ENCODE measurements at places on chromosomes 11 and 22.

GRCh38 chr11:134024420-134025081 is 44.3 kb upstream of the JAM3 start:
- DNase-seq = no peak

DNA sequence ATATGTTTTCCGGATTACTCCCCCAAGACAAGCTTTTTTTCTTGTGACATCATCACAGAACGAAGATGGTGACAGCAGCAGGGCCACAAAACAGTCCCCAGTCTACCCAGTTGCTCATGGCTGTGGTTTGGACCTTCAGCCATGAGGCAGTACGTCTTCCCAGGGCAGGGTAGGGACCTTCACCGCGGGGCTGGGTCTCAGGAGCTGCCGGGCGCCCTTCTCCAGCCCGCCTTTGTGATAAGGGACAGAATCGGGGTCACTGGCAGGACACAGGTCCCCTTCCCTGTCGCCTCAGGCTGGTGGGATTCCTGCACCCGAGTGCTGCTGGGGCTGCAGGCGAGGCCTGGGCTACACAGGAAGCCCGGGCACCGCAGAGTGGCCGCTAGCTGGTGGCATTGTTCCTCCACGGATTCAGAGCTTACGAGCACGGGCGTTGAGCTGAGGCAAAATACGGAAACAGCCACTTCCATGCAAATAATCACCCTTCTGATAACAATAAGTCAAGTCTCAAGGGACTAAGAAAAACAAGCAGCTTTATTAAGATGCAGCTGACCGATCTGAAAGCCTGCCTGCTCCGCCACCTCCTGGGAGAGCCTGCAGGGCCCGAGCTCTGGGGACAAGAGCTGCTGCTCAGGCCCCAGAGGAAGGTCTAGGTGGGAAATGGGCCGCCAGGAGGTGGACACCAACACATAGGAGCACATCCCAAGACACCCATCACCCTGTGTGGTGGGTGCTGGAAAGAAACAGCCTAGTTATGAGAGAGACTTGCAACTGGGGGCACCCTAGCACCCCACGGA is 12.3 kb downstream of the TBX1 start:
- no peak for DNase-seq

- DNase-seq = peak; percentile 41
Measured at GRCh38 chr11:33753304-33753967, 17.2 kb upstream of the CD59 start.

GRCh38 chr11:69746752-69747742 is 28.1 kb downstream of the FGF4 start:
- DNase-seq = no peak

DNA sequence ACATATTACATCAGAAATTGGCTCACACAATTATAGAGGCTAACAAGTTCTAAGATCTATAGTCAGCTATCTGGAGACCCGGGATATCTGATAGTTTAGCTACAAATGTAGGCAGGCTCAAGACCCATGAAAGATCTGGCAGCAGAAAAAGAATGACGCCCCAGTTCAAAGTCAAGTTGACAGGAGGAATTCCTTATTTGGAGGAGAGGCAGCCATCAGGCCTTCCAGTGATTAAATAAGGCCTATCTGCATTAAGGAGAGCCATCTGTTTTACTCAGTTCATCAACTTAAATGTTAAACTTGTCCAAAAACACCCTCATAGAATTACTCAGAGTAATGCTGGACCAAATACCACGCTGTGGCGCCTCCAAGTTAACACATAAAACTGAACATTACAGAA is 1402.6 kb downstream of the FAM181B start:
- DNase-seq = no peak

DNA sequence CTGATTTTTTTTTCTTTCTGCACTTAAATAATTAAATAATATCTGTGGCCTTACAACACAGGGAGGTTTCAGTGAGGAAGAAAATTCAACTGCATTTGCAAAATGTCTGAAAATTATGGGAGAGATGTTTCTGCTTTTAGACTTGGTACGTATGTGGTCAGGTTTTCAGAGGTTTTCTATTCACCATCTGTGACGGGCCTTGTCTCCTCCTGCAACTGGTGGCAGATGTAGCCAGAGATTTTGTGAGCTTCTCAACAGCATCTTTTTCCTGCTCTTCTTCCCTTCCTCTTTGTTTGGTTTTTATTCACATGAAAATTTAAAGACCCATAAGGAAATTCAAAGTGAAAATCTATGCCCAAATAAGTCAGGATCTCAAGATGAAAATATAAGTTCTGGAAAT is 38.3 kb downstream of the ZBTB16 start:
- no peak for DNase-seq

DNA sequence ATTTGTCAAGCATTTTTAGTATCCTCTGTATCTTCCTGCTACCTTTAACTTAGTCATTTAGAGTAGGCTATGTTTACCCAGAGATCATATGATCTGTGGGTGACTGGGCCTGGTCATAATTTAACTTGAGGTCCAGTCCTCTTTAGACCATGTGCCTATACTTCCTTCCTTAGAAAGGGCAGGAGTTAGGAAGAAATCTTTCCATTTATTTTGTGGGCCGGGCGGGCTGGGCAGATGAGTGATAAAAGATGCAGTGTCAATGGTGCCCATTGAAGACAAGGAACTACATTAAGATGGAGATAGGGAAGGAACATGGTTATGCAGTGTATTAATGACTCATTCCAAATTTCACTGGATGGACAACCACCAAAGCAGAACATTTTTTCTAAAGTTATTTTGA is 30.9 kb upstream of the PDE3B start:
- DNase-seq = no peak

DNA sequence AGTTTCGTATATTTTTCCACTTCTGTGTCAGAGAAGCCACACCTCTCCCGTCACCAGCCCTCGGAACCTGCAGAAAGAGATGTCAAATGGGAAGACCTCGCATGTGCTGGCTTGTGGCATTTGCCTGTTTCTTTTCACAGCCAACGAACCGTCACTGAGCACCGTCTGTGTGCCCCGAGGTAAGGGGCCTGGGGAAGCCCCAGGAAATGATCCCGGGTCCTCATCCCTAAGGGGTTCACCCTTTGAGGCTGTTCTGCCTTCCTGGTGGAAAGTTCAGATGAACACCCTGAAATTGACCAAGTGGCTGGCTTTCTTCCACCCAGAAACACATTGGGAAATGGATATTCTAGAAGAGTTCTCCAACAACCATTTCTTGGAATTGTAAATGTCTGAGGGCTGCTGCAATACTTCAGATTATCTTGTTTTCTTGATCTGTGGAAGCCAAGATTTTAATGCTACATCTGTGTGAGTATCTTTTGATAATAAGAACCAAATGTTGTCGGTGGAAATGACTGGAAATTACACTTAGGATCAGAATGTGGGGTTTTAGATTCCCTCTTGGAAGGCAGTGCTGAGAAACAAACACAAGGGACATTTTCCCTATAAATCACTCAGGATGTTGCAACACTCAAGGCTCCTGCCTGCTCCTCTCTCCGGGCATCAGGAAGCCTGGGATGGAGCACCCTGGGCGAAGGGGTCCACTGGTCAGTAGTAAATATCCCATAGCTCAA is 37.6 kb downstream of the RIBC2 start:
- DNase-seq = peak; percentile 98

DNA sequence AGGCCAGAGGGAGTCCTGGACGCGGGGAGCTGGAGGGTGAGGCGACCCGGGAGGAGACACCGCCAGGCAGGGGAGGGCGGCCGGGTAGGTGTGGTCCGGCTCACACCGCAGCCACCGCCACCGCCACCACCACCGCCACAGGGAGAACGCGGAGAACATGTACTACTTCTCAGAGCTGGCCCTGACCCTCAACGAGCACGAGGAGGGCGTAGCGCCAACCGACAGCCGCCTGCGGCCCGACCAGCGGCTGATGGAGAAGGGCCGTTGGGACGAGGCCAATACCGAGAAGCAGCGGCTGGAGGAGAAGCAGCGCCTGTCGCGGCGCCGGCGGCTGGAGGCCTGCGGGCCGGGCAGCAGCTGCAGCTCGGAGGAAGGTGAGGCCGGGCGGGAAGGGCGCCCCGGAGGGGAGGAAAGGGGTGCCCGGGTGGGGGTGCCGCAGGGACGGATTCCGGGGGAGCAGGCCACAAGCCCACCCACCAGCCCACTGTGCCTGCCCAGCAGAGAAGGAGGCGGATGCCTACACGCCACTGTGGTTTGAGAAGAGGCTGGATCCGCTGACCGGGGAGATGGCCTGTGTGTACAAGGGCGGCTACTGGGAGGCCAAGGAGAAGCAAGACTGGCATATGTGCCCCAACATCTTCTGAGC is 62.8 kb downstream of the MORC2 start:
- no peak for DNase-seq

DNA sequence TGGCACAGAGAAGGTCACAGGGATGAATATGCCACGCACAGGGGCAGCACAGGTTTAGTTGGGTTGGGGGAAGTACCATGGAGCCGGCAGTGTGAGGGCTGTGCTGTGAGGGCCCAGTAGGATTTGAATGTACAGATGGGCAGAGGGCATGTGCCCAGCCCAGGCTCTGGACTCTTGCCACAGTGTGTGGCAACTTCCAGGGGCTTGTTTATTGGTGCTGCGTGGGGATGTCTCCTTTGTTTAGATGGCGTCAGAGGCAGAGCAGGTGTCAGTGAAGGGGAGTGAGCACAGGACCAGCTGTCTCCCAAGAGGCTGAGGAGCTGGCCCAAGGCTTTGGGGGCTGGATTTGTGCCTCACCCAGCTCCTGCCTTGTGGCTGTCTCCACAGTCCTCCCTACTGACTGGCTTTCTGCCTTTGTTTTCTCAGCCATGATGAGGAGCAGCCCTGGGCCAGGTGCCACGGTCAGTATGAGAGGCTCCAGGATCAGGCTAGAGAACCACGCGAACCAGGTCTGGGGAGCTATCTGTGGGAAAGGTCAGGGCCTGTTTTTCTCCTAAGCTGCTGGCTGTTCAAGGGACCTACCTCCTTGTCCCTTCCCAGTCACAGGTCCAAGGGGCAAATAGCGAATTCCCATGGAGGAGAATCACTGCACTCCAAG is 21.9 kb downstream of the SUN2 start:
- peak; percentile 73 for DNase-seq

DNA sequence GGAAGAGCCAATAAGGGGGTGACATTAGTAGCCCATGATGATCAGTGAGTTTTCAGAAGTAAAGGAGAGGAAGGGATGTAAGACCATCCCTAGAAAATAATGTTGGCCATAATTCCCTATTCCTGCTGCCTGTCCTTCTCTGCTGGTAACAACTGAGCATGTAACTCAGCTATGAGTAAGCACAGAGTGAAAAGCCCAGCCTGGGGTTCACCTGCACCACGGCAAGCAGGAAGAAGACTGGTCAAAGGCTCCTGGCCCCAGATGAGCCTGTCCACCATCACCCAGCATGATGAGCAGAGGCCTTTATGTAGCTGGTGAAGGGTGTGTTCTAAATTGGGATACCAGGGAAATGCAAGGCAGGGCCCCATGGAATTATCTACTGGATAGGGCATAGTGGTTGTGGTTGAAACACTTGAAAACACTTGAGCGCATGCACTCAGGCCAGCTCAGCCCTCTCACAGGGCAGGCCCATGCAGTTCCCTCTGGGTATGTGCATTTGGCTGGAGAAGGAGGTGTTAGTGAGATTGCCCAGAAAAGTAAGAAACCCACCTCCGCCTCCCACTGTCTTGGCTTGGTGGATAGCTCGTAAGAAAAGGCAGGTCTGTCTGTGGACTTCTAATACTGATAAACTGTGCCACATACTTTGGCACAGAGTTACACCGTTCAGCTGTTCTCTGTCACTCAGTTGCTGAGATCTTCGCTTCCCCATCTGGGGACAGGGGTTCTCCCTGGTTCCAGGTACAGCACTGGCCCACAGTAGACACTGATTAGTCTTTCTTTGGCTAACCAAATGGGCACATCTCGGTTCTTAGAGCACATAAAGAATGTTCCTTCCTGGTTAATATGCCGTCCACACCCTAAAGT is 86.8 kb downstream of the AMOTL1 start:
- no peak for DNase-seq

- no peak for DNase-seq
Measured at GRCh38 chr22:20615533-20616450, 108.4 kb downstream of the MED15 start.

DNA sequence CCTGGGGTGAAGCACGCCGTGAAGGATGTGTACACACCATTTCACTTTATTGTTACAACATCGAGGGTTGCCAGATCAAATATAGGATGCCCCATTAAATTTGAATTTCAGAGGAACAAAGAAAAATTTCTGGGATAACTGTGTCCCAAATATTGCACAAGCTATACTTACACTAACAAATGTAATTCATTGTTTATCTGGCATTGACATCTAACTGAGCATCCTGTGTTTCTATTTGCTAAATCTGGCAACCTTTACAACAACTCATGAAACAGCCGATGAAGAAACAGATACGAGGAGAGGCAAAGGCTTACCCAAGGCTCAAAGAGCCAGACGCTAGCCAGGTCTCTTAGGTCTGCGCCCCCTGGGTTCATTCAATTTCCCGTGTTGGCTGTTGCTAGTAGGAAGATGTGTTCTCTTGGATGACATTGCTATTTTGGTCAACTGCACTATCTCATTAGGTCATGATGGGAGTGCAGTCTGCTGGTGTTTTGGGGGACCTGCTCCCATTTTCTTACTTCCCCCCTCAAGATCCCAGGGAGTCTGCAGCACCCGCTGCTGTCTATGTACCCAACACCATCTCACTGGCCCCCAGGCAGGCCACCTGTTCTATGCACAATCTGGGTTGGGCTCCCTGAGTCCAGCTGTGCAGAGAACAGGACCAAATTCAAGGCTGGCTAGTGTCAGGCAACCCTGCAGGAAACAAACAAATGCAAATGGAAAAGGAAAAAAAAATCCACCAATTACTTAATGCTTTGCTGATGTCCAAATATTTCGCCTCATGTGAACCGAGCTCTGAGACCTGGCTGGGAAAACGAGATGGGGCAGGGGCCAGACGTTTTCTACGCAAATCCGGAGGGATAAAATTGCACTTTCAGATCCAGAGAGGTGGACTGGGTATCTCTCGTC is 560.9 kb downstream of the MIAT start:
- DNase-seq = peak; percentile 66

DNA sequence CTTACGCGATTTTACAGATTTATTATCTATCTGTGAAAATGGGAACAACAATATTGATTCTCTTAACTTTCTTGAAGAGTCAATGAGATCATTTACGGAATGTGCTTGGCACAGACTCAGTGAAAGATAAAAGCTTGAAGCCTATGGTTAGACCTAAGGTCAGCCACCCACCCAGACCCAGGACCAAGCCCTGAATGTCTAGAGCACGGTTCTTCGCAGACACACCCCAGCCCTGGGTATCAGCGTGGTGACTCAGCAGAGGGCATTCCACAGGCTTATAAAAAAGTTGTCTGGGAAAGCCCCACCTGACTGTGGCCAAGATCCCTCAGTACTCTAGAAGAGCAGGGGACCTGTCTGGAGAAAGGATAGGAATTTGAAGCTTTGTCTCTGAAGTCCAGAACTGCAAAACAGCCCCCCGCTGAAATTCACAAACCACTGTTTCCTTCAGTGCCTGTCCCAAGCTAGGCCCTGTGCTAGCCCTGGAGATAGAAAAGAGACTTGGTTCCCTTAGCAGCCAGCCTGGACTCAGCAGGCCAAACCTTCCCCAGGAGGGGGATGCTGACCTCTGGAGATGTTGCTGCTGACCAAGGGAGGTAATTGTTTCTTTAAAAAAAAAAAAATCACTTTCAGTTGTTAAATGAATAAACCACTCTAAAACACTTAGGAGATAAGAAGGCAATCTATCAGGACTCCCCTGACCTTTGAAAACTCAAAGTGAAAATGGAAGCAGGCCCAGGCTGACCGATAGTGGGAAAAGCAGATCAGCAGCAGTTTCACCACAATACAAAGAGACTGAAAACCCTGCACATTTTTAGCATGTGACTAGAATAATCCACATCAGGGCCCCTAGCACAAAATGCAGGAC is 114.0 kb downstream of the ABTB2 start:
- no peak for DNase-seq

GRCh38 chr22:28179392-28179791 is 260.3 kb upstream of the PITPNB start:
- no peak for DNase-seq

Data from fibroblast of gingiva (primary cell).